ENCODE measurements at places on chromosomes 2 and 18.

GRCh38 chr2:235542733-235543127 lies 48.9 kb downstream of the AGAP1 start:
- DNase-seq = no peak

- DNase-seq = no peak
These were observed 17.3 kb upstream of the FZD5 start for GRCh38 chr2:207787017-207787416.

GRCh38 chr2:221134718-221135117 lies 437.4 kb downstream of the EPHA4 start:
- DNase-seq = no peak

DNA sequence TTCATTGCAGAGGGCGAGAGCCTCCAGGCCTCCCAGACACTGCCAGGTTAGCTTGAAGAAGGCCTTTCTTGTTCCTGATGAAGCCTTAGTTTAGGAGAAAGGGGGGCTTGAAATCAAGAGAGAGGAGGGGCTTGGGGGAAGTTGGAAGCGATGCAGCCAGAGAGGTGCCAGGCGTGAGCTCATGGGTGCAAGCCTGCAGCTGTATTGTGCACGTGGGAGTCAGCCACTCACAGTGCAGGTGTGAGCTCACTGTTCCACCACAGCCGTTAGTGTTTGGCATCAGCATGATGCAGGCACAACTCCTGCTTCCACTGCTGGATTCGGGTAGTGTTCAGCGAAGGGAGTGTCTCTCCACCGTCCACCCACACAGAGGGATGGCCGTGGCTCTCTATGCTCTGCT lies 68.4 kb upstream of the ALPP start:
- DNase-seq = no peak

GRCh38 chr2:1541040-1541439 lies 127.8 kb downstream of the TPO start:
- DNase-seq = no peak

DNA sequence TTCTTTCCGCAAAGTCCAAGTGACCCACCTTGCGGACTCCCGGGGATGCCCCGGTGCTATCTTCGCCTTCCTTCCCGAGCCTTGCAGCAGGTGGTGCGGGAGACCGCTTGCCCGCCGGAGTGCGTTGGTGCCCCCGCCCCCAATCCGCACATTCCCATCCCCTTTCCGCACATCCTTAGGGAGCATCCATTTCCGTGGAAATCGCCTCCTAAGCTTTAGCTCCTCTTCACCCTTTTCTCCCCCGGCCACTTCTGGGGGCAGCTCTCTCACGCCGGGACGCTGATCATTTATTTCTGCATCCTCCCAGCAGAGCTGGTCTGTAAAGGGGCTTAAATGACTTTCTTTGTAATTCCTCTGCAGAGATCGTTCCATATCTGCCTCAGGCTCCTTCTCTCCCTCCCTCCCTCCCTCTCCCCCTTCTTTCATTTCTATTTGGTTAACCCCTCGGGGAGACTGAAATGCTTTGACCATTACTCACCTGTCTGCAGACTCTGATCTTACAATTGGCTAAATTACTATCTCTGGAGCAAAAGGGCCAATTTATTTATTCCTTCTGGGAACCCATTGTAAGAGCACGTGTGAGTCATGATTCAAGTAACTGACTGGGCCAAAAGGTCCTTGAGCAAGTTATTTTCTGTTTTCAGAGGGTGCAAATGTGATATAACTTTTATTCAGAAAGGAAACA lies 1.3 kb upstream of the LYPD1 start:
- peak; percentile 38 for DNase-seq

DNA sequence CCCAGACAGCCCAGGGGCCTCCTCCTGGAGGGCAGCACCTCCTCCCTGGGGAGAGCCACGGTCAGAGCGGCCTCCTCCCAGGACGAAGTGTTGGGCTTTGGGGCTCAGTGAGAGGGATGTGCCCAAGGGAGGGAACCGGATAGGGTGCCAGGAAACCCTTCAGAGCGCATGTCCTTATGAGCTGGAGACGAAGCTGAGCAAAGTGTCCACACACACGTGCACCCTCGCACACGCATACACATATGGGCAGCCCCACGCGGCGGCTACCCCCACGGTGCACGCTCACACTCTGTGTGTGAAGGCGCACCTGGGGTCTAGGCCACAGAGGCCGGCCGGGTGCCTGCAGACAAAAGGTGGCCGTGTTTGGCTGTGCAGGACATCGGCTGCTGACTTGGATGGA lies 106.1 kb upstream of the HDAC4 start:
- DNase-seq = no peak

- DNase-seq = no peak
These were observed 12.7 kb downstream of the ICOS start for GRCh38 chr2:203949228-203949627.

GRCh38 chr2:174259981-174260380 lies 11.6 kb upstream of the OLA1 start:
- DNase-seq = peak; percentile 69

- DNase-seq = no peak
These were observed 129.7 kb downstream of the RTP5 start for GRCh38 chr2:241999184-241999583.

- DNase-seq = no peak
These were observed 127.4 kb upstream of the CTDP1 start for GRCh38 chr18:79552140-79552631.

- no peak for DNase-seq
These were observed 26.7 kb downstream of the POLR1A start for GRCh38 chr2:86078774-86079545.

DNA sequence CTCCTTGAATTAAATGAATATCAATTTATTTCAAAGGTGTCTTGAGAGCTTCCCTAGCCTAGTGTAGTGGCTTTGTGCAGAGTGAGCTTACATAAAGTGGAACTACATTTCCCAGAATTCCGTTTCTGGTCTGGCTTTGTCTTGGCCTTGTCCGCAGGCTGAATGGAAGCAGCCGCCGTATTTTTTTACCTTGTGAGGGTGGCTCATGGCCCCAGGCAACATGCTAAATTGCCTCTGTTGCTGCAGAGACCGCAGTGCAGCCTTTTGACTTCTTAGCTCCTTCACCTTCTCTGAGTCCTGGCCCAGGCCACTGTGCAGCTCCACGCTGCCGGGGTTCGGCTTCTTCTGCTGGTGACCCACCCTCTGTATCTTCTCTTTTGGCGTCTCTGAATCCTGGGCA lies 114.8 kb upstream of the SLC38A11 start:
- DNase-seq = no peak

DNA sequence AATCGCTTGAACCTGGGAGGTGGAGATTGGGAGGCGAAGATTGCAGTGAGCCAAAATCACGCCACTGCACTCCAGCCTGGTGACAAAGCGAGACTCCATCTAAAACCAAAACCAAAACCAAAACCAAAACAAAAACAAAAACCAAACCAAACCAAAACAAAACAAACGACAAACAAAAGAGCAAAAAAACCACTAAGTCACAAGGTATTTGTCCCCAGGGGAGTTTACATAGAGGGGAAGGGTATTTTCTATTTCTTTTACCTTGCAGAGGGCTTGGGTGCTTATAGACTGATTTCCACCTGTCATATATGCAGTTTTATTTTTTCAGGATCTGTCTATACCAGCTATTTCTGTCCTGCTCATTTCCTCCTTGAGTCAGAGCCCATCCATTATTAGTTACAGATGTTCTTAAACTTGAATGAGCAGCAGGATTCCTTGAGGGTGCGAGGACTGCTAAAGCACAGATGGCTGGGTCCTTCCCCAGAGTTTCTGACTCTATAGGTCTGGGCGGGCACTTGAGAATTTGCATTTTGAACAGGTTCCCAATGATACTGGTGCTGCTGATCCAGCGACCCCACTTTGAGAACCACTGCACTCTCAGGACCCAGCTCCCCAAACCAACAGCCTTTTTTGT lies 102.2 kb upstream of the UXS1 start:
- no peak for DNase-seq

DNA sequence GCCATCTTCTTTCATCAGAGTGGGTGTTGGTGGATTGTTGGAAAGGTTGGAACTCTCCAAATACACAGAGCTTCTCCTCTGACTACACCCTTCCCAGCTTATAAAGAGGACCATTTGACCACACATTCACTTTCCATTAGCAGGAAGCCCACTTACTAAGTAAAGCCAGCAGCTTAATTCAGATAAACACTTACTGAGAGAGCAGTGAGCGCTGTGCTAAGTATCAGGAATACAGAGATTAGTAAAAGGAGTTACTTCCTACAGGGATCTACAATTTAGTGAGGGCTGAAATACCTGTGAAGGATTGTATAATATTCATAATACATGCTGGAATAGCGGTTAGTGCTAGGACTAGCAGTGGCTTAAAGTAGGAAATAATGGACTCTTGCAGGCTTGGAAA lies 343.0 kb downstream of the NYAP2 start:
- DNase-seq = no peak

- no peak for DNase-seq
These were observed 176.0 kb downstream of the DIS3L2 start for GRCh38 chr2:232137356-232138147.

DNA sequence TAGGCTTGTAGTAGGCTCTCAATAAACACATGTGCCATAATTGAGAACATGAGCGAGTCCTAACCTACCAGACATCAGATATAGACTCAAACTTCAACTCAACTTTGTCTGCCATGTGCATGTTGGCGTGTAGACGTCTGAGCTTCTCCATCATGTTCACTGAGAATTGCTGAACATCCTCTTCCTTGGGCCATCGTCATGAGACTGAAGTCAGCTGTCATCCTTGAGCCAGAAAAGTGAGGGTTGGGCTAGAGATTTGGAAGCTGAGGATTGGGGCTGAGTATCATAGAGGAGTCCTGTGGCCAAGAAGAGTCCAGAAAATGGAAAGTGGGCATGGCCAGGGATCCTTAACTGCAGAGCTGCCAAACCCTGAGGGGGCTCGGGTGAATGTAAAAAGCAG lies 7.8 kb upstream of the EFR3B start:
- DNase-seq = no peak

DNA sequence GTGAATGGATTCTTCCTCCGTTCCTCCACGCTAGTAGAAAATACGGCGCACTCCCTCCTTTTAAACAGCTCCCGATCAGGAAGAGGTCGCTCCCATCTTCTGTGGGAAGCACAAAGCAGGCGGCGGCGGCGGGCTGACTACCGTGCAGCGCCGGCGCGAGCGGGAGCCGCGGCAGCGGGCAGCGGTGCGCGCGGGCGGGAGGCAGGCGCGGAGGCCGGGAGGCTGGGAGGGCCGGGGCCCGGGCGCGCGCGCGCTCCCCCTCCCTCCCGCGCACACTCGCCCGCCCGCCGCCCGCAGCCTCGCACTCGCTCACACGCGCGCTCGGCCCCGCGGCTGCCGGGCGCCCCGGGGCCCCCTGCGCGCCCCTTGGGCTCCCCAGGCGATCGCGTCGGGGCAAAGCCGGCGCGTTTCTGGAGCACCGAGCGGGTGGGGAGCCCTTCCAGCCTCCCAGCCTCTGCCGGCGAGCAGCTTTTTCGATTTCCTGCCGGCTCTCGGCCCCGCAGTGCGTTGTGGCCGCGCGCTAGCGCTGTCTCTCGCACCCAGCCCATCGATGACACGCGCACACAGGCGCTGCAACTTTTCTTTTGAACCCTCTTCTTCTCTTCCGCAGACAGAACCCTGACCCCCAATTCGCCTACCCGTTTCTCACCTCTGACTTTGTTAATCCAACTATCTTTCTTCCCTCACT lies at the start of gene SLC8A1:
Gene SLC8A1 (minus strand): TSS at position 173 of the 688 bp plus-strand sequence.
- no peak for DNase-seq
